ENCODE measurements at places on chromosomes 2 and 18.

GRCh38 chr2:150594299-150594698 is 106.8 kb upstream of the RND3 start:
- DNase-seq: no peak

DNA sequence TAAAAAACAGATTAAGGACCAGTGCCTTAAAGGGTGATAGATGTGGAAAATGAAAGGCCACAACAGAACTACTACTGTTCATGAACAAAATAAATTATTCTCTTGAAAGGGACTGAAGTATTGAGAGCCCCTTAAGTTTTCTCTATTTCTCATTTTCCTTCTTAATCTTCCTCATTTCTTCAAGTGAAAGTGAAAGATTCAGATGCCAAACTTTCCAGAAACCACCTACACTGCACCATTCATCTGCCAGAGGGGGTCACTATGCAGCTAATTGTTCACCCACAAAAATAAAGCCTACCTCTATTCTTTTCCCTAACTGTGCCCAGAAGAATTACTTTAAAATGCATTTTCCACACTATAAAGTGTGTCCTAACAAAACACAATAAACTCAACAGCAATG is 140.1 kb downstream of the NR4A2 start:
- DNase-seq: no peak

GRCh38 chr2:129276978-129277584 is 702.4 kb upstream of the RAB6C start:
- DNase-seq: no peak

DNA sequence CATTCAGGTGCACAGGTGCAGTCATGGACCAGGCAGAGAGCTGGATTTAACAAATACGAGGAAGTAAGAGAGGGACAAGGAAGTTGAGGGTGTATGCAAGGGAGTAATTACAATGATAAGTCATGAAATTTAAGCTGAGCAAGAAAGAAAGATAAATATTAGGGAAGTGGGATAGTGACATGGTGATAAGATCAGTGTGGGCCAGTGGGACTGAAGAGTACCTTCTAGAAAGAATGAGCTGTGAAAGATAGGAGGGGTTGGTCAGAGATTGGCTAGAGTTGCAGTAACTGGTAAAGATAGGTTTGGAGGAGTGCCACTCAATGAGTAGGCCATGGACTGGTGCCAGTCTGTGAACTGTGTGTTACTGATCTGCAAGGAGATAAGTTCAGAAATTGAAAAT is 200.8 kb upstream of the SIX3 start:
- no peak for DNase-seq

GRCh38 chr2:201797175-201797840 is 9.0 kb upstream of the CDK15 start:
- no peak for DNase-seq

- DNase-seq: no peak
Observed at GRCh38 chr2:20352230-20352578, 1.6 kb upstream of the PUM2 start.

DNA sequence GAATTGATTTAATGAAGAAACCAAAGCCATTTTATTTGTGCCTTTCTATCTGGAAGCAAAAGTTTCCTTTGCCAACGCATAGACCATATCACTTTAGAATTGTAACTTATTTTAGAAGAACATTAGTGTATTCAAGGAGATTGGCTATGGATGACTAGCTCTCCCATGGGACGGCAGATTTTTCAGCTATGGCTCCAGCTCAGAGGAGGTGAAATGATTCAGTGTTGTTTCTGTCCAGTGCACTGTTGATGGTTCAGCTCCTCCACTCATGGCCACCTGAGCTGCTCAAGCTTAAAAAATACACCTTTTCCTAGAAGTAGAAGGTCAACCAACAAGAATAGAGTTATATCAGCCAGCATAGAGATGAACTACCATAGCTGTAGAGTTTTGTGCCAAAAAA is 1597.5 kb upstream of the PIK3C3 start:
- no peak for DNase-seq

DNA sequence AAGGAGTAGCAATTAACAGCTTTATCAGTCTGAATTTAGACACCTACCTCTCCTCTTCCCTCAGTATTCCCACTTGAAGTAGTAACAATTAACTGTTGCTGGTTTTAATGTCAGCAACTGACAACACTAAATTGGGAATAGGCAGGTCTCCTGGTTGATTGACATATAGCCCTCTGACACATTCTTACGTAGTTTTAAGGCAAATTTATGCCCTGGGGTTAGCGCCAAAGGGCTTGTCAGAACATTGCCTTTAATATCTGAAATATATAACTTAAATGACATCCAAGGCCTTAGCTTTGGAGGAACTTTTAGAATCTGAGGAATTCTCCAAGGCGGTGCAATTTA is 7.4 kb downstream of the ASXL3 start:
- DNase-seq: no peak

DNA sequence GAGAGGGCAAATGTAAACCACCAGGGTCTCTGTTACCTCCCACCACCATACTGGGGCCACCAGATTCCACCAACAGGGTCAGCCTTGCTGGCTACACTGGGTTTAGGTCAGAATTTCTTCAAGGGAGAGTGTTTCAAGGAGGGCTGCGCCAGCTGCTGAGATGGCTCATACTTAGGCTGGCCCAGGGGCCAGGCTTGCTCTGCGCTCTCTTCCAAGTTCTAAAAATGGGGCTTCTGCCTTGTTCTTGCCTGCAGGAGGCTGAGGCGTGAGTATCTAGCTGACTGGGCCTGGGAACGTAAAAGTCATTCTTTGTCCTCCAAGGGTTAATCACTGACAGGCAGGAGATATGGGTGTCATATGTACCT is 28.1 kb downstream of the MRPL33 start:
- no peak for DNase-seq

DNA sequence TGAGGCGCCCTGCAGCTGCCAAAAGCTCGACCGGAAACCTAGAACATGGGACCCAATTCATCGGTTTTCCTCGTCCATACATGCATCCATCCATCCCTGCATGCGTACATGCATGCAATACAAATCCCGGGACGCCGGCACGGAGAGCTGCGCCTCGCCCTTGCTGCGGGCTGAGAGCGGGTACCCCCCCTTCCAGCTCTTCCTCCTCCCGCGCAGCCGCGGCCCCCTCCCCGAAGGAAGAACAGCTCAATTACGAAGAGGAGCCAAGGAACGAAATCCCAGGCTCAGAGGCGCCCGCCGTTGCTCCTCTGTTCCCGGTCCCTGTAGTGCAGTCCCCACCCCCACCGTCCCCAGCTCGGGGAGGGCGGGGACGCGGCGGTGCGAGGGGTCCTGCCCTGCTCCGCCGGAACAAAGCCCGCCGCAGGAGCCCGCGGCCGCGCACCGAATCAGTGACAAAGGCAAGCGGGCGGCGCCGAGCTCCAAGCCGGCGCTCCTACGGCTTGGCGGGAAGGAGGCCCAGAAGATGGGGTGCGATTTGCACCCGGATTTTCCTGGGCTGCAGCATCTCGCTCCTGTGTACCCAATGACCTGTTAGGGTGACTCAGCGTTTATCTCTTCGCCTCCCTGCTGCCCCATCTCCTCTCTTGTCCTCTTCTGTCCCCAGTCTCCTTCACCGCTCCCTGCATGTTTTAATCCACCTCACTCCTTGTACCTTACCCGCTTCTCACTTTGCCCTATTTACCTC is 8.9 kb upstream of the POU3F3 start:
- no peak for DNase-seq

- no peak for DNase-seq
Observed at GRCh38 chr2:240212425-240213225, 72.2 kb upstream of the OTOS start.

- DNase-seq: no peak
Observed at GRCh38 chr2:214575030-214575429, 164.2 kb downstream of the VWC2L start.

- DNase-seq: no peak
Observed at GRCh38 chr2:25804338-25804737, 73.9 kb downstream of the ASXL2 start.

- DNase-seq: no peak
Observed at GRCh38 chr2:223235986-223236385, 184.0 kb downstream of the KCNE4 start.

- peak; percentile 62 for DNase-seq
Observed at GRCh38 chr18:74498712-74499627, 2.8 kb downstream of the CNDP2 start.

DNA sequence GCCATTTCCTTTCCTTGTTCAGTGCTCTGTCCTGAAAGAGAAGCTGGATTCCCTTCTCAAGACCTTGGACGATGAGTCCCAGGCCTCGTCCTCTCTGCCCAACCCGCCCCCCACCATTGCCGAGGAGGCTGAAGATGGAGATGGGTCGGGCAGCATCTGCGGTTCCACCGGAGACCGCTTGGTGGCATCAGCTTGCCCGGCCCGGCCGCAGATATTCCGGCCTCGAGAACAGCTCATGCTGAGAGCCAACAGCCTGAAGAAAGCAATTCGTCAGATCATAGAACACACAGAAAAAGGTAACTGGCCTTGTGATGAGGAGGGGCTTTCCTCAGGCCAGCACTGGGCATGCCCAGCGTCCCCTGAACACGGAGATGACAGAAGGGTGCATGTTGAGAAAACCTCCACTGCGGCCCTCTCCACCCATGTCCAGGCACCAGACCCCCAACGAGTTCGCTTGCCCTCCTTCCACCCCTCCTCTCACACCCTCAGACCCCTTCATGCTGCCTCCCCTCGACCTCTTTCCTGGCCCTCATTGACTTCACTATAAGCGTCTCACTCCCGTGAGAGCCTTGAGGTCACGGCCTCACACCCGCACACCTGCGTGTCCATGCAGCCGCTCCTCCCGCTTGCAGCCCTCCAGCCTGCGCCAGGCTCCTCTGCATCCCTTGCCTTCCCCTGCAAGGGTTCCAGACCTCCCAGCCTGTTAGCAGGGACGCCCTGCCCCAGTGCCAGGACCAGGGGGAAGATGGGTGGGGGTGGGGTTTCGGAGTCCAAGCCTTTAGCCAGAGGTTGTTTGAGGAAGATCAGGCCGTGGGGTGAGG is 95.0 kb downstream of the DGKD start:
- DNase-seq: no peak

GRCh38 chr2:68861330-68861729 is 9.9 kb downstream of the BMP10 start:
- no peak for DNase-seq

DNA sequence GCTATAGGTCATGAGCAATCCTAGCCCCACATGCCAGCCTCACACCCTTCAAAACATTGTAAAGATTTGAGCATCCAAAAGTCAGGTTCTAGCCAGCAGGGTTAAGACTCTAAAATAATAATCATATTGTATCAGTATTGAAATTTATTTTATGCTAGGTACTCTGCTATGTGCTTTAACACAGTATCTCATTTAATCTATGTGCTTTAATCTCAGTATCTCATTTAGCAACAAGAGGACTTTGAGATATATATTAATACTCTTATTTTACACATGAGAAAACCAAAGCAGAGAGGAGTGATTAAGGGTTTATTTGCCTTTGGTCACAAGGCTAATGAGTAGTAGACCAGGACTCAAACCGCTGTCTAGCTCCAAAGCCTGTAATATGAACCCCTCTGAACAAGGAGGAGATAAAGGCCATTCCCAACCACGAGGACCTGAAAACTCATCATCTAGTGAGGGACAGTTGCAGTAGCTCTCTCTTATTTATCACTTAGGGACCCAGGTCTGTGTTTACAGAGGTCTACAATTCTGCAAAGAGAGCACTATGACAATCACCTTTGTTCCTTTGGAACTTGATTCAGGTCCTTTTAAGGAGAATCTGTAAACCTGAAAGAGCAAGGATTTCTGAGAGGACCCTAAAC is 116.5 kb upstream of the SERTAD2 start:
- DNase-seq: no peak

GRCh38 chr18:45690975-45691815 is 32.8 kb upstream of the SLC14A1 start:
- DNase-seq: peak; percentile 74

DNA sequence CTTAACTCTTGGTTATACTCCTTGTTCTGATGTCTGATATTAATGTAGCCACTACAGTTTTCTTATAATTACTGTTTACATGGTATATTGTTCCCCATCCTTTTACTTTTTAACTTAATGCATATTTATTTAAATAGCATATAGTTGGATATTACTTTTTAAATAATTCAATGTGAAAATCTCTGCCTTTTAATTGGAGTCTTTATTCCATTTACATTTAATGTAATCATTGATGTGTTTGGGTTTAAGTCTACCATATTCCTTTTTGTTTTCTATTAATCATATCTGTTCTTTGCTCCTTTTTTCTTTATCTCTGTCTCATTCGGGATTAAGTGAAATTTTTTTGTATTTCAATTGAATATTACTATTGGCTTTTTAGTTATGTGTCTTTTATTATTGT is 109.1 kb downstream of the MTX2 start:
- no peak for DNase-seq

DNA sequence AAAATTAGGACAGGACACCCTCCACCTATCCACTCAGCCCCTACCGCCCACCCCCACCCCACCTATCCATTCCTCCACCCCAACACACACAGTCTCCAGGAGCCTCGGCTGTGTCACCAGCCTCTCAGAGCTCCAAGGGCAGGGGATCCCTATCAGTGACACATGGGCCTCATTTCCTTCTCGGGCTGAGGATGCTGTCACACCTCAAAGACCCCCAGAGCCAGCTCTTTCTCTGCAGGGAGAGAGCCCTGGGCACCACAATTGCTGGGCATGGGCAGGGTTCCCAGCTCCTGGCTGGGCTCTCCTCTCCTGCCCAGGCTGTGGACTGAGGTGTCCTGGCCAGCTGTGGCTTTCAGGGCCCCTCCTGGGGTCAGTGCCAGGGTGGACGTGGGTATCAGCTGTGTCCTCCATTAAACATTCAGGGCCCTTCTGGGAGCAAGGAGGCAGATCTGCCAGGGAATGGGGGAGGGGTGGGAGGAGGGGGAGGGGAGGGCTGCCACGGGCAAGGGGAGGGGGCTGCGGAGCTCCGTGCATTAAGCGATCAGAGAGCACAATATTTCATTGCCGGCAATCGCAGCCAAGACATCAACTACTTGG is 14.3 kb upstream of the ECEL1 start:
- DNase-seq: no peak

DNA sequence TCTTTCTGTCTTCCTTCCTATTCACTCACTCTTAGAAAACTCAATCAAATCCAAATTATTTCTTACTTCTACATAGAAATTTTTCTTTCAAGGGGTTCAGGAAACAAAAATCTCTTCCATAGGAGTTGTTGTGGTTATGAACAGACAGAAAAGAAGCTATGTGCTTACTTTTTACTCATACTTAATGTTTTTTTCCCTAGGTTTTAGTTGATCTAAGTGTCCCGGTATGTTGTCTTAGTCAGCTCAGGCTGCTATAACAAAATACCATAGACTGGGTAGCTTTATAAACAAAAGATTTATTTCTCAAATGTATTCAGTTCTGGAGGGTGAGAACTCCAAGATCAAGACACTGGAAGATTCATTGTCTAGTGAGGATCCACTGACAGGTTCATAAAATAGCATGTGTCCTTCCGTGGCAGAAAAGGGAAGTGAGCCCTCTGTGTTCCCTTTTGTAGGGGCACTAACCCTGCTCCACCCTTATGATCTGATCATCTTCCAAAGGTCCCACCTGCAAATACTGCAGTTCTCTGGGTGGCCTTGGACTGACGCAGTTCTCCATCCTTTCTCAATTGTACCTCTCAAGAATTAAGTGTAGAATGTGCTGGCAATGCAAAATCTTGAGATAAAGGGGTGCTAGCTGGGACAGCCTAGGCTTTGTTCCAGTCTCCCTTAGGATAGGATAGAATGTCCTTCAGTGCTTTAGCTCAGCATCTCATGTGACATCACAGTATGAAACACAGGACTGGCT is 14.4 kb upstream of the VRK2 start:
- DNase-seq: no peak

All from activated T-cell treated with anti-CD3 and anti-CD28 coated beads for 1 hour (primary cell).